ENCODE measurements at places on chromosomes 7 and 10. TPM values are rescaled to one million over a fixed set of nuclear protein-coding genes. Genes with fewer than 3 reads are reported as not detected.

DNA sequence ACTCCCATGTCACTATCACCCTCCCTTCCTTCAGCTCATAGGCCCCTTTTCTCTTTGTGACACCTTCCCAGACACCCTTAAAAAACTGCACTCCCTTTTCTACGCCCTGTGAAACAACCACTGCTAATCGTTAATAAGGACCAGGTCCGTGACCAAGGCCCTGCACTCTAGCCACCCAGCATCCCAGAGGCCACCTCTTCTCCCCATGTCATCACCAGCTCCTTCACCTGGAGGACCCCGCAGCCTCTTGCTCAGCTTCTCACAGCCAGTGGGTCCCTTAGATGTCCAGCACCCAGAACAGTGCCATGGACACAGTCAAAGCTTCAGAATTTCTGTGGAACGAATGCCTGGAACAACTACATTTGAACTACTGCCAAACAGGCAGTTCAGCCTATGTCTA, 2.3 kb downstream of the PARD3 start:
- H3K27ac ChIP-seq = no peak overlapping the region
- H3K4me1 ChIP-seq = peaks cover 11% of the 10 kb centered on the region
- H3K36me3 ChIP-seq = no peaks in the 10 kb centered on the region
- no peak for DNase-seq
- H3K27me3 ChIP-seq = no peaks in the 10 kb centered on the region
- H3K4me3 ChIP-seq = no peak overlapping the region

DNA sequence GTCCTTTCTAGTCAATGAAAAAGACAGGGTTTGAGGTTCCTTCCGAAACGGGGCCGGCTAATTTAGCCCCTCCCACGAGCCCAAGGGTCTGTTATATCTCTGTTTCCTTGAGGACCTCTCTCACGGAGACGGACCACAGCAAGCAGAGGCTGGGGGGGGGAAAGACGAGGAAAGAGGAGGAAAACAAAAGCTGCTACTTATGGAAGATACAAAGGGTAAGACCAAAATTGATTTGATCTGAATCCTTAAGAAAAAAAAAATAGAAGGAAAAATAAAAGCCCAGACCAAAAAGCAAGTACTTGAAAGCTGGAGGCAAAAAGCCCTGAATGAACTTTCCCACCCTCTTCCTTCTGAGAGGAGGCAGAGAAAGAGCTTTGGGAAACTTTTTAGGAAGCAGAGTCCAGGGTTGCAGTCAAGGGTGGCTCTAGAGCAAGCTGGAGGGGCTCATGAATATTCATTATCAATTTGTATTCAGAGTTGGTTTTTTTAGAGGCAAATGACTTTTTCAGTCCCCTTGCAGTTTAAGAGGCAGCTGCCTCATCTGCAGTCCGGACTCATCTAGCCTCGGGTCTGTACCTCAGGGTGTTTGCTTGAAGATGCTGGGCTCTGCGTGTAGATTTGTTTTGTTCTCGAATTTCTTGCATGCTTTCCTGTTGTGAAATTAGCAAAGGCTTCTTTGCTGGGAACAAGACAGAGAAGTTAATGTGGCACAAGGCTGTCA, at the start of gene ENTPD1:
Gene ENTPD1 (plus strand): TSS at position 123 of the 721 bp plus-strand sequence. CDS start 77 bp downstream, at position 200.
- no peak for DNase-seq
- H3K36me3 ChIP-seq = no peaks in the 10 kb centered on the region
- H3K27me3 ChIP-seq = no peaks in the 10 kb centered on the region
- no peaks in the 10 kb centered on the region for H3K4me1 ChIP-seq
- H3K4me3 ChIP-seq = peak within 1 kb of the TSS; percentile 33

DNA sequence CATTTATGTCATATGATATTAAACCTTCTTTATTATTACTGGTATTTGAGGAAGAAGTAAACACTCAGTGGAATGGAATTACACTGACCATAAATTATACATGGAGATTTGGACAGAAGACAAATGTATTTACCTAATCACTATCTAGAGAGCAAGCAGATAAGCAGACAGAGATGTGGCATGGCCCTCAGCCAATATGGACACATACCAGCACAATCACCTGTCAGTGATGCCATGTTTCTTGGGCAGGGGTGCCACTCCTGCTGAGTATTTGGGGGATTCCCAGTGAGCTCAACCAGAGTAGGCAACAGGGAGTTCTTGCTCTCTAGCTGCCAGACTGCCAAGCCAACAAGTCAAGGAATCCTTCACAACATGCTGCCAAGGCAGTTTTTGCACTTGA, 866.3 kb upstream of the LRRN3 start:
- H3K36me3 ChIP-seq = no peaks in the 10 kb centered on the region
- H3K4me1 ChIP-seq = no peaks in the 10 kb centered on the region
- DNase-seq = no peak
- no peaks in the 10 kb centered on the region for H3K27me3 ChIP-seq

GRCh38 chr7:152328234-152328633, 107.6 kb downstream of the KMT2C start:
- no peak overlapping the region for H3K4me3 ChIP-seq
- H3K27ac ChIP-seq = no peak overlapping the region
- H3K4me1 ChIP-seq = no peaks in the 10 kb centered on the region
- H3K27me3 ChIP-seq = no peaks in the 10 kb centered on the region

GRCh38 chr7:96299496-96299895, 22.4 kb downstream of the SLC25A13 start:
- no peak for DNase-seq
- H3K4me3 ChIP-seq = no peak overlapping the region
- H3K27me3 ChIP-seq = no peaks in the 10 kb centered on the region
- H3K36me3 ChIP-seq = no peaks in the 10 kb centered on the region

DNA sequence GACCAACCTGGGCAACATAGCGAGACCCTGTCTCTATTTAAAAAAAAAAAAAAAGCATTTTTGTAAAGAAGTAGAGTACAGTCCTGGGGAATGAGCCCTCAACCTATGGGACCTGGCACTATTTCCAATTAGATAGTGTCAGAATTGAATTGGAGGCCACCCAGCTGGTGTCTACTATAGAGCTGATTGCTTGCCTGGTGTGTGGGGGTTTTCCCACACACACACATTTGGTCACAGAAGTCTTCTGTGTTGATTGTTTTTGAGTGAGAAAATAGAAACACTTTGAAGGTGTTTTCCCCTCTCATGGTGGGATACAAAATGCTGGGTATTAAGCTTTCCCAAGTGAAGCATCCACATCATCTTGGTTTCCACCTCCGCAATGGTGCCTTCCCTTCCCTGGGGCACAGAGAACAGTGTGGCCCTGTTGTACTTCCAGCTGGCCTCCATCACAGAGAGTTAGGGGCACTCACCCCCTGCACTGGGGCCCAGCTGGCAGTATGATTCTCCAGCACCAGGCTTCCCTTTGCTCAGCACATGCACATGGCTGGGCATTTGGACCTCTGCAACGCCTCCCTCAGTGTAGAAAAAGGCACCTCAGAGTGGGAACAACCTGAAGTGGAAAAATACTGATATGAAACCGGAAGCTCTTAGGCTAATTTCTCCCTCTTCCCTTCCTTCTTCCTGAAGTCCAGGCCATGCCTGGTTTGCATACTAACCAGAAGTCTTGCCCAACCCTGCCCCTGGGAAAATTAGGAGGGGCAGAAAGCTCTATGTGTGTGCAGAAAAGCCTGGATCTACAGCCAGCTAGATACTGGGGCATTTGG, 10.7 kb upstream of the NFKB2 start:
- H3K4me3 ChIP-seq = no peak overlapping the region
- DNase-seq = no peak
- no peak overlapping the region for H3K27ac ChIP-seq

DNA sequence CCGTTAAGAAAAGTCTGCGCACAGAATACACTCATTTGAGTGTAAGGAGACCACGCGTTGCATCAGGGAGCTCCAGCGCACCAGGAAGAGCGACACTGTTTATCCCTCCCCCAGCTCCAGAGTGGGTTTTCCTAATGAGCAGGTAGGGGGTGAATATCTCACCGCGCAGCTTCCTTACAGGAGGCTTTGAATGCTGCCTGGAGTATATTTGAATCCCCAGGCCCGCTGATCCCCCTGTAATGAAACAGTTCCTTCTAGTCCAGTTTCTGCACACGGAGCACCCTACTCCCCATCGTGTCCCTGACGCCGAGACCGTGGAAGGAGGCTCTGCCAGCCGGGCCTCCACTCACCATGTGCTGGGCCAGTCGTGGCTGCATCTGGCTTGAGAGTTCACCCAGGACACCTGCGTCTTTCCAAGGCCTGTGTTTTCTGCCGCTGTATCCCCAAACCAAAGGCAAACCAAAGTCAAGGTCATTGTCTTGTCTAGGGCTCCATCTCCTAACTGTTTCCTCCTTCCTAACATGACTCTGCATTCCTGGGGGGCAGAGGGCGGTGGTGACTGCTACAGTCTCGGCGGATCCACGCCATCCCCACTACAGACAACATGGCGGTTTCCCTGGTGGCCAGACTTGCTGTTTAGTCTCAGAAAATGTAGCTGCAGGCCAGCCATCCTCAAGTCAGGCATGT, 167.8 kb downstream of the USP6NL start:
- H3K27me3 ChIP-seq = no peaks in the 10 kb centered on the region
- no peaks in the 10 kb centered on the region for H3K4me1 ChIP-seq
- H3K27ac ChIP-seq = no peak overlapping the region
- no peaks in the 10 kb centered on the region for H3K36me3 ChIP-seq
- no peak for DNase-seq

DNA sequence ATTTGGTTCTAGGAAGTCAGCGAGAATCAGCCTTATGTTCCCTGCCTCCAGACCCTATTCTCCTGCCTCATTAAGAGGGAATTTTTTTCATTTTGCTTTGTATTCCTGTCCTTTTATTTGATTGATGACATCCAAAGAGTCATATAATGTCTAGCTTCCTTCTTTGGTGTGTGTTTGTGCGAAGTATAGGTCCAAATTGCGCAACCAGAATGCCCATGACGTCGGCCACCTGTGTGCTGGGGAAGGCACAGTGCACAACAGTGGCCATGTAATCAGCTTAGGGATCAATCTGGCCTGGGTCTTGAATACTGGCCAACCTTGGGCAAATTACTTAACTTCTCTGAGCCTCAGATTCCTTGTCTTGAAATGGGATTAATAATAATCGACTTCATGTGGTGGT, 206.2 kb downstream of the VTI1A start:
- no peaks in the 10 kb centered on the region for H3K36me3 ChIP-seq
- peaks cover under 1% of the 10 kb centered on the region for H3K4me1 ChIP-seq
- no peaks in the 10 kb centered on the region for H3K27me3 ChIP-seq
- no peak overlapping the region for H3K4me3 ChIP-seq
- no peak overlapping the region for H3K27ac ChIP-seq

- no peaks in the 10 kb centered on the region for H3K27me3 ChIP-seq
- H3K4me3 ChIP-seq = no peak overlapping the region
- H3K27ac ChIP-seq = no peak overlapping the region
- no peak for DNase-seq
- no peaks in the 10 kb centered on the region for H3K4me1 ChIP-seq
Observed at GRCh38 chr7:34155220-34155908, 250.0 kb downstream of the BMPER start.

DNA sequence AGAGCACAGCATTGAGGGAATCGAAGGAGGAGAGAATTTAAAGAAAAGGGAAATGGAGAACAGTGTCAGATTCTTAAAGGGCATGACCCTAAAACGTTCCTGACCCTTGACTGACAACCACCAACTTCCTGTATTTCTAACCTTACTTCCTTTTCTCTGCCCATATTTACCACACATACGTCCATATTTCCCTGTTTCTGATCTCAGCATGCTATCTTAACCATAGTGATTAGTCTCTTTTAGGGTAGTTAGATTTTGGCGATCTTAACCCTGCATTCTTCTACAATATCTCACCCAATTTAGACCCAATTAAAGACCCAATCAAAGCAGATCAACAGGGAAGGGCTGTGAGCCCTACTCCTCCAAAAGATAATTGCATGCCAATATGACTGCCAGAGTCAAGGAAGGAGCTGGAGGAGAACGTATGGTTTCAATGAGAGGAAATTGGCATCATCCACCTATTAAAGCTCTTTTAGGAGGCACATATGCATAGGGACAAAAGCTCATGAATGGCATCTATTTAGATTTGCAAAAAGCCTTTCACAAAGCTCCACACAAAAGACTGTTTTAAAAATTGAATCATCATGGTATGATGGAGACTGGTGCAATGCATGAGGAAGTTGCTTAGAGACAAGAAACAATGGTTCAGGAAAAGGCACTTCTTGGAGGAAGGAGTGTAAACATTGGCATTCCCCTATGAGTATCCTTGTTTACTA, 49.0 kb upstream of the ARHGAP12 start:
- no peak overlapping the region for H3K27ac ChIP-seq
- no peaks in the 10 kb centered on the region for H3K27me3 ChIP-seq
- H3K4me1 ChIP-seq = no peaks in the 10 kb centered on the region

DNA sequence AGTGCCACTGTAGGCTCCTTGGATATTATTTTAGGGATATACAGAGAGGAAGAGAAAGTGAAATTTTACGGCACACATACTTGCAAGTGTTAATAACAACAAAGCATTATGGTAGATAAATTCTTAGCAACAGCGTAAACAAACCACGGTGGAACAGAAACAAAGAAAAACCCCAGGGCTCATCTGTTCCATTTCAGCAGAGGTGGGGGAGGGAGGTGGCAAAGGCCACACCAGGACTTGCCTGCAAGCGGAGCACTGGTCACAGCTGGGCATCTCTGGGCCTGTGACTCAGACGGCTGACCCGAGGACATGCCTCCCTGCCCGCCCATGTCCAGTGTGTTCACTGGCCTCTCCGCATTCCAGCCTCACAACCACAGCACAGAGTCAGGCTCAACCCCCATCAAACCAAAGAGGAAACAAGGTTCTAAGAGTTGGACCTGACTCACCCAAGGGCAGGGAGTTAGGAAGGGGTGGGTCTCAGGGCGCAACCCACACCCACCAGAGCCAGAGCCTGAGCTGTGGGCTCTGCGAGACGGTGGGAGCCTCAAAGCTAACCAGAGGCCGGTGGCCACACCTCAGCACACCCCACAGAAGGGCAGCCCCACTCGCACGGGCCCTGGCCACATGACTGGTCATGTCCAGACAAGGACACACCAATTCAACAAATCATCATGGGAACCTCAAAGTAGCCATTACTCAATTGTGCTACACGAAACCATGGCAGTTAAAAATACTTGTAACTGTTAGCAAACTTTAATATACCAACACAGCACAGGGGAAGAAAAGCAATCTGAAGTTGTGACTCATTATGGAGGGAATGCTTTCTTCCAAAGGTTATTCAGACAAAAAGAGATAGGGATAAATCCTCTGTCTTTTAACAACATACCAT, 10.7 kb downstream of the ESYT2 start:
- no peaks in the 10 kb centered on the region for H3K36me3 ChIP-seq
- H3K4me1 ChIP-seq = peaks cover 70% of the 10 kb centered on the region
- H3K4me3 ChIP-seq = peak overlapping the region; percentile 6
- peak overlapping the region; percentile 94 for H3K27ac ChIP-seq

GRCh38 chr7:74617180-74617744, 40.3 kb upstream of the GTF2I start:
- no peak overlapping the region for H3K4me3 ChIP-seq
- no peaks in the 10 kb centered on the region for H3K27me3 ChIP-seq
- H3K4me1 ChIP-seq = no peaks in the 10 kb centered on the region

Gene TRIM73
- 0.86 TPM for total RNA-seq

Gene PLPP4
- total RNA-seq = 0.61 TPM

Gene ACBD7
- total RNA-seq = 9.7 TPM

Gene RAPGEF5
- total RNA-seq = 20.7 TPM

Gene POP7
- 65.7 TPM for total RNA-seq

Gene PIP
- total RNA-seq = not detected

Gene PNLIP
- not detected for total RNA-seq

Gene ATOH7
- 0.54 TPM for total RNA-seq
